ELR (cell line): ENCODE measurements at places on chromosomes 16 and 17.

- DNase-seq = no peak
Measured at GRCh38 chr17:80256034-80256350, 4.7 kb upstream of the RNF213 start.

GRCh38 chr17:16343569-16343968 is 9.7 kb downstream of the CENPV start:
- no peak for DNase-seq

DNA sequence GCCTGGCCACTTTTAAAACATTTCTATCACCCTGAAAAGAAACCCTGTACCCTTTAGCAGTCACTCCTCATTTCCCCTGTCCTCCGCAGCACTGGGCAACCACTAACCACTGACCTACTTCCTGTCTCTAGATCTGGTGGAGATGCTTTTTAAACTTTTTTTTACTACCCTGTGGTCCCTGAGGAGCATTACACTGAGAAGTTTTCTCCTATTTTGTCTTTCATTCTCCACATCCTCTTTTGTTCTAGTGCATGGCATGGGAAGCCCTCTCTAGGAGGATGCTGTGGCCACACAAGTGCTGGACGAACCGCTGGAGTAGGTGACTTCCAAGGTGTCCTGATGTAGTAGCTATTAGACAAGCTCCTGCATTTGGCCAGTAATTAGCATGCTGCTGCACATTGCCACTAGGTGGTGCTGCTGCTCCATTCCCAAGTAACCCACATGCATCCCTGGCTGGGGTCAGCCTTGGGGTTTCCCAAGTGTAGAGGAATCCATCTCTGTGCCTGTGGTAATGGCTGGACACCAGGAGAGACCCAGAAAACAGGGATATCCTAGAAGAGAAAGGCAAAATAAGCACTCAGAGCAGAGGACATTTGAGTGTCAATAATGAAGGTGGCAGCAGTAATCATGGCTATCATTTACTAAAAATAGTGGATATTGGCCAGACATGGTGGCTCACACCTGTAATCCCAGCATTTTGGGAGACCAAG is 143.8 kb upstream of the CRHR1 start:
- DNase-seq = peak; percentile 83

- DNase-seq = no peak
Measured at GRCh38 chr17:63039342-63039741, 73.3 kb downstream of the TANC2 start.

DNA sequence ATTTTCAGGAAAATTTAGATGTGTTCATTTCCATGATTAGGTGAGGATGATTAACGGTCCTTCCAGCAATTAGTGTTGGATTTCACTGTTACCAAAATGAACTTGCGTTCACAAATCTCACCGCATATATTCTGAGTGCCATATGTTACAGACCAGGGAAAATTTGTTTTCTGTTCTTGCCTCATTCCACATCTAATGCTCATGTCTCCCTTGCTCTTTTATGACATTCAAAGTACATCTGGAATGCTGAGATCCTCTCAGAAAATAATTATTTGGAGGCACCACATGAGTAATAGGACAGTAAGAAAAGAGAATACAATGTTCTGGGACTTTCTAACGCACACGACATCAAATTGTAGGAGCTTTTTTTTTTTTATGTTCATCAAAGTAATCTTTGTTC is 406.5 kb downstream of the SHISA9 start:
- no peak for DNase-seq

DNA sequence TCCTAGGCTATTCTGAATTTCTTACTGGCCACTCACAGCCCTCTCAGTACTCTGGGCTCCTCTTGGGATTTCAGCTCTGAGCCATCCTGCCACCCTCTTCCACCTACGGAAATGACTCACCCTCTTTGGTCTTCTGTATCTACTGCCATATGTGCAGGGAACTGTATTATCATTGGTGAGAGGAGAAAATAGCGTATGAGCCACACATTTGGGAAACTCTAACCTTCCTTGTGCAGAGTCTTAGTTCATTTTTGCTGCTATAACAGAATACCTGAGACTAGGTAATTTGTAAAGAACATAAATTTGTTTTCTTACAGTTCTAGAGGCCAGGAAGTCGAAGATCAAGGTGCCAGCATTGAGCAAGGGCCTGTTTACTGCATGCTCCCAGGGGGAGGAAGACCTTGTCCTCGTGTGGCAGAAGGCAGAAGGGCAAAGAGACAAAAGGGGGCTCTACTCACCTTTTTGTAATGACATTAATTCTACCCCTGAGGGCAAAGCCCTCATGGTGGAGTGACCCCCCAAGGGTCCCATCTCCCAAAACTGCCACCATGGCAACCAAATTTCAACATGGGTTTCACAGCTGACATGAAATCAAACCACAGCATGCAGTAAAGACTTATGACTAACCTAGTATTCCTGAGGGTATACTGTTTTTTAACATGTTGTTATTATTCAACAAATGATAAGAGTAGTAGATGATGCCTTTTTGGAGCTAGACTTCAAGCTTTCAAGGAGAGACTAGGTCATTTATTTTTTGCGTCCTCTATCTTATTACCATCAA is 191.8 kb downstream of the PRKCA start:
- peak; percentile 99 for DNase-seq

DNA sequence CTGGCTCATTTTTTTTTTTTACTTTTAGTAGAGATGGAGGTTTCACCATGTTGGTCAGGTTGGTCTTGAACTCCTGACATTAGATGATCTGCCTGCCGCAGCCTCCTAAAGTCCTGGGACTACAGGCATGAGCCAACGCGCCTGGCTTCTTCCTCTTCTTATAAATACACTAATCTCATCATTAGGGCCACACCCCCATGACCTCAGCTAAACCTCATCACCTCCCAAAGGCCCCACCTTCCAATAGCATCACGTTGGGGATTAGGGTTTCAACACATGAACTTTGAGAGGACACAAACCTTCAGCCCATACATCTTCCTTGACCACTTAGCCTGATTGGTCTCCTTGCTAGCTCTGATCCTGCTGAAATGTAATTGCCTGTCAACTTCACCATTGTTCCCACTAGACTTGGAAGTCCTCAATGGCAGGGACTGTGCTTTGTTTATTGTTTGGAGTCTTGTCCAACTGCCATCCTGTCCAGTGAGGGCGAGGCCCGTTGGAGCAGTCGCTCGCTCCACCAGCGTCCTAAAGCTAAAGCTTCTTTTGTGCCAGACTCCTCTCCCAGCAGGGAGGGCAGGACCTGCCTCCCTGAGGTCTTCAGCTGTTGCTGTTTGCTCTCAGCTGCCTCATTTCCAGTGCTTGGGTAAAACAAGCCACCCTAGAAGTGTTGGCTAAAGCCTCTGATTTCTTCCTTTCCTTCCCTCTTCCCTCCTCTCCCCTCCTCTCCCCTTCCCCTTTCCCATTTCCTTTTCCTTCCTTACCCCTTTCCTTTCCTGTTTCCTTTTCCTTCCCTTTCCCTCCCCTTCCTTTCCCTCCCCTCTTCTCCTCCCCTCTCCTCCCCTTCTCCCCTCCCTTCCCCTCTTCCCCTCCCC is 85.3 kb downstream of the HAPSTR1 start:
- no peak for DNase-seq

GRCh38 chr16:21302898-21303528 is 24.9 kb upstream of the CRYM start:
- peak; percentile 88 for DNase-seq

DNA sequence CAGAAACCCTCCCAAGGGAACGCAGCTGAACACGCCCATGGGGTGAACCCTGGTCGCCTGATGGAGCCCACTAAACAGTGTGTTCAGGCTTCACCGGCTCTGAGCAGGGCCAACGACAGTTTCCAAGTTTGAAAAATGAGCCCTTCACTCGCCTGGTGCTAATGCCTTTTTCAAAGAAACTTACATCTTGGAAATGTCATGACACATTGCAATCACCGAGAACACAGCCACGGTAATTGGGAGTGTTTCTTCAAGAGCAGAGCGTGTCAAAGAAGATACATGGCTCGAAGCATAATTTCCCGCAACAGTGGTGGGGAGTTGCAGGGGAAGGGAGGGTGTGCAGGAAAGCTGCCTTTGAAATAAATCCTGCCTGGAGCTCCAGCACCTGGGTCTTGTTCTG is 463.2 kb downstream of the TMEM114 start:
- no peak for DNase-seq

DNA sequence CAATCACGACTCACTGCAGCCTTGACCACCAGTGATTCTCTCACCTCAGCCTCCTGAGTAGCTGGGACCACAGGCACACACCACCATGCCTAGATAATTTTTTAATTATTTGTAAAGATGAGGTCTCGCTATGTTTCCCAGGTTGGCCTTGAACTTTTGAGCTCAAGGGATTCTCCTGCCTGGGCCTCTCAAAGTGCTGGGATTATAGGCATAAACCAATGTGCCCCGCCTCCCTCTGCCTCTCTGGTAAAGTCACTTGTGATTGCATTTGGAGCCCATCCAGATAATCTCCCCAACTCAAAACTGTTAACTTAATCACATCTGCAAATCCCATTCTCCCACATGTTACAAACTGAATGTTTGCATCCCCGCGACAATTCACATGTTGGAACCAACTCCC is 11.8 kb upstream of the PECAM1 start:
- no peak for DNase-seq

- DNase-seq = no peak
Measured at GRCh38 chr17:78600181-78600721, 23.1 kb upstream of the DNAH17 start.

- DNase-seq = no peak
Measured at GRCh38 chr16:17302214-17302613, 168.5 kb downstream of the XYLT1 start.

DNA sequence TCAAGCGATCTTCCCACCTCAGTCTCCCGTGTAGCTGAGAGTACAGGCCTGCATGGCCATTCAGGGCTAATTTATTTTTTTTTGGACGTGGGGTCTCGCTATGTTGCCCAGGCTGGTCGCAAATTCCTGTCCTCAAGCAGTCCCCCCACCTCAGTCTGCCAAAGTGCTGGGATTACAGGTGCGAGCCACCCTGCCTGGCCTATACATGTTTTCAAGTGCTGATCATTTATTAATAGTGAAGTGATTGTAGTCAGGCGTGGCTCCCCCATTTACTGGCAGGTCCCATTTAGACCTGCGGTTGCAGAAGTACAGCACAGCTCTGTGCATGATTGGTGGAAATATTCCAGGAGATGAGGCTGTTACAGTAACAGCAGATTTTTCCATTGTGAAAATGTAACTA is 8.4 kb downstream of the FOXK2 start:
- no peak for DNase-seq

DNA sequence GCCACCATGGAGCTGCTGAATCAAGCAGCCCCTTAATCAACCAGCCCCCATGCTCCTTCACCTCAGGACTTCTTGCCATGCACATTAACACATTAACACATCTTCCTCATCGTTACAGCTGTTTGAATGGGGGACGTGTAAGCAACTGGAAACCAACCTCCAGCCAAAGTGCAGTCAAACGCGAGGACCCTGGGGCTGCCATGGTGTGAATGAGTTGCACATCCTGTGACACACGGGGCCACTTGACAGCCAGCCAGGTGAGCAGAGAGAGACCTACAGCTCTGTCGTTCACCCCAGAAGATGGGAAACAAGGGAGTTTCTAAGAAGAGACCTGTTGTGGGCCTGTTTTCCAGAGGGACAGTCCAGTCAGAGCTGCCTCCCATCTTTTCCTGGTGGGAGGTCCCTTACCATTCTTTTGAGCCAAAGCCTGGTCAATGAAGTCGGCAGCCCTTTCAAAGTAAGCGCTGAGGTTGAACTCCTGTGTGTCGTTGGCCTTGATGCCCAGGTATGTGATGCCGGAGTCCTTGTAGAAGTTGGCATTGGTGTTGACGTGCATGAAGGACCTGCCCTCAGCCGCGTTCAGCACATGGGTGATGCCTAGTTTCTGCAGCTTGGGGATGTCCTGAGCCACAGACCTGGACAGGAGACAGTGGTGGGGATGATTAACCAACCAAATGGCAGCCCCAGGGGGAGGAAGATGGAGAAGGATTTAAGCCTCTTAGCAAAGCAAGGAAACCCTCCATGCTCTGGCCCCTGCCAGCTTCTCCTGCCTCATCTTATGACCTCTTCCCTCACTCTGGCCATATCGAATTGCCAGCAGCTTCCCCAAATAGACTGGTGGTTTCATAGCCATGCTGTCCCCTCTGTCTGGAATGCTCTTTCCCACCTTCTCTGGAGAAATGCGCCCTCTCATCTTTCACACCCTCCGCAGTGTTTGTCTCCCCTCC is 4.2 kb downstream of the DUSP3 start:
- DNase-seq = no peak

DNA sequence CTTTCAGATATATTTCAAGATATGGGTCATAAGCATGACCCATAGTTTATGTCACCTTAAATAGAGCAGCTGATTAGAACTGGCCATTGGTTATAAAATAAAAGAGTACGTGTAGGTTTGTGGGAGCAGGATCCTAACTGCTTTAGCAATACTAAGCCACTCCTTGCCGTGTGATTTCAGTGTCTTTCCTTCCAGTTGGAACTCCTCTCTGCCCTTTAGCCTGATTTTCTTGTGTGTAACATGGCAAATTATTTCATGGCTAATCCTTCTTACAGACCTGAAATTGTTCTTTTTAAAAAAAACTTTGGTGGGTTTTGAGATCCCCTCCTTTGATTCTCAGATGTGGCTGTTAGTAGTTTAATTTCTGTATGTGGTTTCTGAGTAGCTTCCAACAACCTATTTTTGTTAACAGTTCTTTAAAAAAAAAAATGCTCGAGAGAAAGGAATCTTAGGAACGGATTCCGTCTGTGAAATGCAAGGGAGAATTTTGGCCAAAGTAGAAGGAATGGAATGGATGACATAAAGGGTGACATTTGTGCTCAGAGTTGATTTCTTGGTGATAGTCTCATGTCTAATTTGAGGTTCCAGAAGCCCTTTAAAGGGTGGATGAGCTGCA is 39.9 kb downstream of the DHRS7B start:
- no peak for DNase-seq

DNA sequence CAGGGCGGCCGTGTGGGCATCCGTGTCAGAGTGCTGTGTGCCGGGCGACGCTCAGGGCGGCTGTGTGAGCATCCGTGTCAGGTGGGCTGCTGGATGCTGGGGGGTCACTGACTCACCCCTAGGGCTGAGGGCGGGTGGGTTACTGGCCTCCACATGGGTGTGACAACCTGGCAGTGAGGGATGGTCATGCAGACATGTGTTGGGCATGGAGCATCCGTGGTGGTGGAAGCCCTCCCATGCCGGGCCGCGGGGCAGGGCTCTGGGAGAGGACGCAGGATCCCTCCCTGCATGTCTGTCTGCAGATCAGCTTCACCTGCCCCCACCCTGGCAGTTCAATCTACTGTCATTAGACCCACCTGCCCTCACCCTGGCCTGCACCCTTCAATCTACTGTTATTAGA is 56.3 kb downstream of the METRNL start:
- DNase-seq = no peak

DNA sequence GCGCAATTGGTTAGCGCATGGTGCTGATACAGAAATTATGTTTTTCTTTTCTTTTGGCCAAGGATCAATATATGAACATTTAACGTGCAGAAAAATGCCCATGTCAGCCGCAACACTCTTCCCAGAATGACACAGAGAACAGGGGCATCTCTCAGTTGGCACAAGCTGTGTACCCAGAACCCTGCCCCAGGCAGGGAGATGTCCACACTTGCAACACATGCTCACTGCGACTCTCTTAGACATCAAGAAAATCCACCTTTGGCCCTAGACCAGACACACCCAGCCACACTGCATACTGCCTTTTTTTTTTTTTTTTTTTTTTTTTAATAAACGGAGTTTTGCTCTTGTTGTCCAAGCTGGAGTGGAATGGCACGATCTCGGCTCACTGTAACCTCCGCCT is 17.0 kb downstream of the PITPNA start:
- no peak for DNase-seq

- DNase-seq = no peak
Measured at GRCh38 chr16:56792967-56793366, 63.0 kb downstream of the NUP93 start.
